ENCODE measurements at places on chromosomes 1 and 21.

DNA sequence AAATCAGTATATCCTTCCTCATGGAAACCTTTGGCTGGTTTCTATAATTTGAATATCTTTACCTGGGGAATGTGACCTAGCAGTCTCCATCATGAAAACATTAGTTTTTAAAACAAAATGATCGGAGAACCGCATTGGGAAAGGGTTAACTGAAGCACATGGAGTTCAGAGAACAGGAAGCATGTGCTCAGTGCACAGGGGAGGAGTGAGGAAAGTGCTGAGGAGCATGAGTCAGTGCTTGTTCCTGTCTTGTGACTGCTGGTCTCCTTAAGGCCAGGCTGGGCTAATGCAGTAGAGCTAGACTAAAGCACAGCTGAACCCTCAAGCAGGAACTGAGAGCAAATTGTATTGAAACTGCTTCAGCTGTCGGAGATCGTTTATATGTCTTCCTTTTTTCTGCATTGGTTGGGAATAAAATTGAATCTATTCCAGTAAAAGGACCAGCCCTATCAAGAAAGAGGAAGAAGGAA lies 5.8 kb downstream of the IFI16 start:
- DNase-seq: no peak

GRCh38 chr1:229093609-229094336 lies 177.1 kb upstream of the RAB4A start:
- no peak for DNase-seq

GRCh38 chr1:31762726-31763670 lies 1.1 kb downstream of the ADGRB2 start:
- DNase-seq: peak; percentile 90

DNA sequence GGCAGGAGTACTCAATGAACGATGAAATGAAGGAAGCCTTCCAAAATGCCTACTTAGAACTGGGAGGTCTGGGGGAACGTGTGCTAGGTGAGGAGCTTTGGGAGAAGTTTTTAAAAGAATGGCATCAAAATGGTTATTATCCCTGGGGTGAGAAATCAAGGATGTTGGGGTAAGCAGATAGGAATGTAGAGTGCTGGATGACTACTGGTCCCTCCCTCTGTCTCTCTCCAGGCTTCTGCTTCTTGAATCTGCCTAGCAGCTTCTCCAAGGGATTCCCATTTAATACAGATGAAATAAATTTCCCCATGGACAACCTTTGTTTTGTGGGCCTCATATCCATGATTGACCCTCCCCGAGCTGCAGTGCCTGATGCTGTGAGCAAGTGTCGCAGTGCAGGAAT lies 19.0 kb upstream of the CASQ1 start:
- DNase-seq: no peak

- DNase-seq: no peak
Observed at GRCh38 chr1:91857557-91858239, 28.3 kb downstream of the TGFBR3 start.

DNA sequence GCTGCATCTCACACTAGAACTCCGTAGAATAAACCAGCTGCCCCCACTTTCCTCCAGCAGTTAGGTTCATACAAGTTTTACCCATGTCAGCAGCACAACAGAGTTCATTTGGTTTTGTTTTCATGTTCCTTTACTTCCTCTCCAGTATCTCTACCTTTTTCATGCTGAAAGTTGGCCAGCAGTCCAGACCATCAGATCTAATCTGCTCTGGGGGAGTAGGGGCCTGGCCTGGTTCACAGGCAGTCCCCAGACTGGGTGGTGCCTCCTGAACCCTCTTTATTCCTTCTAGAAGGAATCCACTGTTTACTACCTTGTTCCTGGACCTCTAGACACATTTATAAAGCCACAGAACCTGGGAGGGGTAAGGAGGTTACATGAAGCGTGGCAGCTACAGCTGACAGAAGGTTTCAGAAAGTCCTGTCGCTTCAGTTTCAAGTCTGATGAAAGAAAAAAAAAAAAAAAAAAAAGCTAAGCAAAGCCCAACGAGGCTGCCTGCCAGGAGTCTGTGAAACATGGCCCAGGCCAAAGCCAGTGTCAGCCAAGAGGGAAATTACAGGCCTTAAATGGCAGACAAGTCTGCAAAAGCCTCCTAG lies 184.6 kb upstream of the JUN start:
- DNase-seq: no peak

GRCh38 chr21:45102391-45102932 lies 28.1 kb downstream of the ADARB1 start:
- DNase-seq: no peak

Data from endothelial cell (in vitro differentiated cells).